Hair follicle dermal papilla cell (primary cell): ENCODE measurements at places on chromosomes 3 and 15. TPM values are rescaled to one million over a fixed set of nuclear protein-coding genes. Genes with fewer than 3 reads are reported as not detected.

The TNNC1 gene
- 3.1 and 5.5 TPM in 2 replicates for total RNA-seq

The CPNE9 gene
- not detected in 2 replicates for total RNA-seq

The KBTBD13 gene
- not detected in 2 replicates for total RNA-seq

The WDR93 gene
- total RNA-seq: not detected in 2 replicates

The DOCK3 gene
- 0.16 and 0.24 TPM in 2 replicates for total RNA-seq

The RLBP1 gene
- total RNA-seq: not detected in 2 replicates

The LRRIQ4 gene
- 0.16 and 0.36 TPM in 2 replicates for total RNA-seq

The C3orf49 gene
- total RNA-seq: not detected in 2 replicates

The CFAP100 gene
- total RNA-seq: not detected in 2 replicates

The SYNPR gene
- total RNA-seq: not detected in 2 replicates

The TJP1 gene
- 62.1 and 67.3 TPM in 2 replicates for total RNA-seq

The CKMT1A gene
- total RNA-seq: not detected in 2 replicates

The DUOXA2 gene
- total RNA-seq: not detected in 2 replicates

The PPIB gene
- 651 and 789 TPM in 2 replicates for total RNA-seq

The COLQ gene
- total RNA-seq: 0.61 and 0.81 TPM in 2 replicates

The ST3GAL6 gene
- 0.49 and 1.3 TPM in 2 replicates for total RNA-seq

The GRK7 gene
- 0.12 TPM in 1 of 2 replicates, not detected in the other for total RNA-seq
